Head of caudate nucleus (tissue), 42 donors: ENCODE measurements at places on chromosomes 5 and 9.
A peak's percentile ranks its signal among the peaks of the same experiment; 100 is the strongest.

DNA sequence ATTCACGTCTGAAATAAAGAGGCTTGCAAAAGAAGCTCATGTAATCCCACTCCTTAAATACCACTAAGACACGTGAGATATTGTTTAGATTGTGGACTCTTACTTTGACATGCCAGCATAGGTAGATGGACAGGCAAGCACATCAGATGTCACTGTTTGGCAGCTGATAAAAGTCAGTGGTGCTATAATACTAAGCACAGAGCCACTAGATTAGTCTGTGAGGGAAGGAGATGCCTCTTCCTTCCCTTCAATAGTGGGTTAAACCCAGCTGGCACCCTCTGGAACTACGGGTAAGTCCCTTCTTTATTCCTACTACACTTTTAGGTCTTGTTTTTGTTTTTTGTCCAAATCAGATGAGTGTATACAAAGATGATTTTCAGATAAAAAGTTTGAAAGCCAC, at the start of gene MYOT:
Gene MYOT (plus strand): TSS at position 197 of the 400 bp plus-strand sequence. CDS start 2,792 bp downstream, outside the sequence.
- no peak for DNase-seq

DNA sequence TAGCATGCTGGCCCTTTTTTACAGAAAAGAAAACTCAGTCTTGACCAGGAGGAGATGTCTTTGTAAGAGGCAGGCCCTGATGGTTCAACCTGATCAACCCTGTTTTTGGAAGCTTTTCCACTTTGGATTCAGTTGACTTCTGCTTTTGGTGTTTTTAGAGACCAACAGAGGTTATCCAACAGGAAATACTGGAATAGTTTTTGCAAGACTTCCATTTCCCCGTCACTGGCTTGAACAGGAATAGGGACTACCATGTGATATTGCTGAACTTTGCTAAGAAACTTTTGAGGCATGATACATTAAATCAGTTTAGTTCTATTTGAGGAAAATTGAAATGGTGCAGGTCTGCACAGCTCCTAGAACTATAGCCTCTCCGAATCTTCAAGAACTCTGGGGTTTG, 17.1 kb upstream of the DAB2 start:
- DNase-seq = no peak

DNA sequence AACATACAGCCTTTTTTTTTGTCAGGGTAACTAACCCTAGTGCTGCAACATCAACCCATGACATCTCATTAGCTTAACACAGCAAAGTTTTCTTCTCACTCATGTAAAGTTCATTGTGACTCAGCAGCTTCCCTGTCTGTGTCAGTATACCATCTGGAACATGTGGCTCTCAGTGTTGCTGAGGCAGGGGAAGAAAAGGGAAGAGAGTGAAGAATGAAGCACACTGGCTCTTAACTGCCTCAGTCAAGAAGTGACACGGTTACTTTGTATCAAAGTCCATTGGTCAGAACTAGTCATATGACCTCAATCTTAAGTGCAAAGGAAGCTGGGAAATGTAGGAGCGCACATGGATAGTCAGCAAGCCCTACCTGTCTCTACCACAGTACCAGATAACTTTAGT, 185.0 kb upstream of the ELL2 start:
- no peak for DNase-seq

GRCh38 chr9:33620738-33621439, 96.8 kb downstream of the ANKRD18B start:
- no peak for DNase-seq

DNA sequence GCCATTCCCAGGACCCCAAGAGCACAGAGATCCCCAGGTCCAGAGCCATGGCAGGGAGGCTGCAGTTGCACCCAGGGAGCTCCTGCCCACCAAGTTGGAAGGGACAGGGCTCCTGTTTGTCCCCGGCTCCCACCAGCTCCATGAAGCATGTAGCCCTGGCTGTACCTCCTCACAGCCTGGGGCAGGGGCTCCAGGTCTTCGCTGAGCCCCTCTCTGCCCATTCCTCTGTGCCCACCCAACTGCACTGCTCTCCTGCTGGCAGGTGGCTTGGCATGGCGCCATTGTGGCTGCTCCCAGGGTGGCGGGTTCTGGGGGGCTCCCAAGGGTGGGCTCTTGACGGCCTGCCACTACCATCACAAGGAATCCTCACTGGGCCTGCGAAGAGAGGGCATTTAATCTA, 197.5 kb upstream of the DAB2 start:
- DNase-seq = no peak

DNA sequence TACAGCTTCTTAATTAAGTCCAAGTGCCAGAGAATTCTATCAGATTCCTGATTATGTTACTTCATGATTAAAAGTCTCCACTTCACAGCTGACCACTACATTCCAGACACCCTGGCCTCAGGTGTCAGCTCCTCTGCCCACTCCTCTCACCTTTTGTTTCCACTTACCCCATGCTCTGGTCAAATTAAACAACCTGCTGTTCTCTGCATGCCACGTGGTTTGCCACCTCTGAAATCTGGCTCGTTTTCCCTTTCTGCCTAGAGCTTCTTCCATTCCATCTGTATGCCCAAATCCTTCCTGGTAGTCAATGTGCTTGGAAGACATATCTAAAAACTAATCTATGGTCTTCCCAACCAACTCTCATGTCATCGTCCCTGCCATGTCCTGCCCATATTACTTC, 158.6 kb downstream of the ICE1 start:
- no peak for DNase-seq

GRCh38 chr9:134756098-134756497, 114.5 kb downstream of the COL5A1 start:
- no peak for DNase-seq

- no peak for DNase-seq
These were observed 210.8 kb upstream of the SMARCA2 start for GRCh38 chr9:1804128-1804865.

- DNase-seq = no peak
These were observed 22.0 kb upstream of the CEMIP2 start for GRCh38 chr9:71790296-71790695.

- no peak for DNase-seq
These were observed 353.5 kb downstream of the FBXL17 start for GRCh38 chr5:108028412-108028811.

DNA sequence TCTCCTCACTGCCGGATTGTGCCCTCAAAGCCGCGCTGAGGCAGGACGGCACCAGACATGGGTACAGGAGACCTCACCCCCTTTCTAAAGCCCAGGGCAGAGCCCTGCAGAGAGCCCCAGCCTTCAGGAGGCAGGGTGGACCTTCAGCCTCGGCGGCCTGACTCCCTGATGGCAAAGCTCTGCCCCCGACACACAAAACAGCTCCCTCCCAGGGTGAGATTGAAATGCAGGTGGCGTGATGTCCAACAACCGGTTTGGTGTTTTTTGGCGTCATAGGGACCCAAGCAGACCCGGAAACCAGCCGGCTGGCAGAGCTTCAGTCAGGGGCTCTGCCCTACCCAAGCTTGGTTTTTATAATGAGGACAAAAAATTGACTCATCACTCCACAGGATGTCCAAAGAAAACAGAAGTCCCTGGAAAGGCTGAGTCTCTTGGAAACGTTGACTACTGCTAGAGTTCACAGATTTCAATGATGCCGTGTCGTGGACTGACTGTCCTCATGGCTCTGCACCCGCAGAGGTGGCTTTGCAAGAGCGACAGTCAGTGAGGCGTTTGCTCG, 275.2 kb upstream of the IRX1 start:
- no peak for DNase-seq

DNA sequence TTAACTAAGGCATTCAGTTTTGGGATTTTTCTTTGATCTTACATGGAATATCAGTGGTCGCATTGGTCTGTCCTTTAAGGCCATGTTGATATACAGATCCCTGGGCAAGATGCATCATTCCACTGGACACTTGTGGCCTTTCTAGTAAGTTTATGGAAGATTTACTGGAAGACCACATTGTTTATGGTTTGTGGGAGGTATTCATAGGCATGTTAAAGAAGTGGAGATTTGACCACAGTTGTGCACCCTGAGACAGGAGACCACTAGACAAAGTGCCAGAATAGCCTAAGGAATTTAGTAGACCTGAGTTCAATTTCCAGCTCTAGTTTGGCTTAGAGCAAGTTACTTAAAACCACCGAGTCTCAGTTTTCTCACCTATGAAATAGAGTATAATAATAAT, 383.1 kb upstream of the PAPPA start:
- no peak for DNase-seq

GRCh38 chr5:135242021-135242865, 156.8 kb downstream of the MACROH2A1 start:
- peak; percentile 10 for DNase-seq

DNA sequence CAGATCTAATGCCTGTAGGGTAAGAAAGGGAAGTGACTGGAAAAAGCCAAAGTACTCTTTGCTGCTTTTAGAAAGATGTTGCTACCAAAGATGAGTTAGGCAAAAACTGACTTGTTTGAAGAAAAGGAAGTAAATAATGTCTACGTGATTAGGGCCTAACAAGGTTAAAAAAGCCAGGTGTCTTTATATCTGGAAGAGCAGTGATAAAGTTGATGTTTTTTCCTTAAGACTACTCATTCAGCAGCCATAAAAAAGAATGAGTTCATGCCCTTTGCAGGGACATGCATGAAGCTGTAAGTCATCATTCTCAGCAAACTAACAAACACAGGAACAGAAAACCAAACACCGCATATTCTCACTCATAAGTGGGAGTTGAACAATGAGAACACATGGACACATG, 13.5 kb upstream of the AMACR start:
- no peak for DNase-seq

DNA sequence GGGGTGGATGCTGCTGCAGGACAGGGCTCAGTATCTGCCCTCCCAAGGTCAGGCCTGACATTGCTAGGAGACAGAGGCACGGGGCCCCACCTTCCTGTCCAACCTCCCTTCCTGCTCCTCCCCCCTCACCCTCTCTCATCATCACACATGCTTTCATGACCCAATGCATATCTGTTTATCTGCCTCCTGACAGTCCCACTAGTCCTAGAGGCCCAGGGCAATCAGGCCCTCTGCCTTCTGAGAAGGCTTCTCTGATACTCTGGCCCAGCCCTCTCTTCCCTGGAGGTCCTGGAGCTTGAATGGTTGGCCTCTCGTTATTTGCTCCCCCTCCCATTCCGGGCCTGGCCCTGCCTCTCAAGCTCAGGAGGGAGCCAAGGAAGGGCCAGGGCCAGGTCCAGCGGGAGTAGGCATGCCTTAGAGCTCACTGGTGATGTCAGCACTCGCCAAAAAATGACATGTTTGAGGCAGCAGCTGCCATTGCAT, 90.6 kb upstream of the SAP30L start:
- no peak for DNase-seq

- no peak for DNase-seq
These were observed 464.0 kb downstream of the PTPRD start for GRCh38 chr9:10148796-10149195.

DNA sequence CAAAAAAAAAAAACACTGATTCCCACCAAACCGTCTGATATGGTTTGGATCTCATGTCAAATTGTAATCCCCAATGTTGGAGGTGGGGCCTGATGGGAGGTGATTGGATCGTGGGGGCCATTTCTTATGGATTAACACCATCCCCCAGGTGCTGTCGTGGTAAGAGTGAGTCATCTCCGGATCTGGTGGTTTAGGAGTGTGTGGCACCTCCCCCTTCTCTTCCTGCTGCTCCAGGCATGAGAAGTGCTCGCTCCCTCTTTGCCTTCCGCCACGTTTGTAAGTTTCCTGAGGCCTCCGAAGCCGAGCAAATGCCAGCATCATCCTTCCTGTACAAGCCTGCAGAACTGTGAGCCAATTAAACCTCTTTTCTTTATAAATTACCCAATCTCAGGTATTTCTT, 45.2 kb downstream of the HSD17B3 start:
- DNase-seq = no peak

DNA sequence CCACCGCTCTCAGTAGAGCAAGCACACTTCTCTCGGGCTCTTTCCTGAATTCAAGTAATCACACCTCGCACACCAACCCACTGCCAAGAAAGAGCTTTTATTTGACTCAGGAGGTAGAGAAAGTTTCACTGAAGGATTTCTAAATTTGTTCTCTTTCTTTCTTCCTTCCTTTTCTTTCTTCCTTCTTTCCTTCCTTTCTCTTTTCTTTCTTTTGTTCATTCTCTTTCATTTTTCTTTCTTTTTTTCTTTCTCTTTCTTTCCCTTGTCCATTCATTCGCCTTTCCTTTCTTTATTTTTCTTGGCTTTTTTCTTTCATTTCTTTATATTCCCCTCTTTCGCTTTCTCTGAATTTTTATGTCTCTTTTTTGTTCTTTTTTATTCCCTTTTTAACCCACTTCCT, 300.1 kb downstream of the ENC1 start:
- no peak for DNase-seq

- DNase-seq = no peak
These were observed 67.2 kb upstream of the TSLP start for GRCh38 chr5:111004291-111004690.

- DNase-seq = no peak
These were observed 71.5 kb downstream of the ANKRD33B start for GRCh38 chr5:10635257-10635866.

DNA sequence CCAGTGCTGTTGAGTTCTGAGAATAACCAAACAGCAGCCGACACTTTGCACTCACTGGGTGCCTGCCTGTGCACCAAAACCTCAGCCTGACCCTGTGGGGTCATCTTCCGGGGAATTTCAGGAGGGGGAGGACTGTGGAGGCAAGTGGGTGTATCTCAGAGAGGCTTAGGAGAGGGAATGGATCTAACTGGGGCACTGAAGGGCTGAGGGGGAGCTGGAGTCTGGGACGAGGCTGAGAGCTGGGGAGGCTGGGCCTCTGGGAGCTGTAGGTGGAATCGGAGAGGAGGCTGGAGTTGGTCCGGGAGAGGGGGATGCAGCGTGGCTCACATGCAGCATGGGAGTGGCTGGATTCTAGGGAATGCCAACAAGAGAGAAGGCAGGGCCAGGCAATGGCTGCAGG, 14.9 kb upstream of the ASS1 start:
- no peak for DNase-seq

GRCh38 chr9:38047301-38048251, 21.5 kb downstream of the SHB start:
- DNase-seq = peak; percentile 35
